ENCODE measurements at places on chromosomes 5 and 9.

GRCh38 chr5:14829396-14829795 lies 42.2 kb downstream of the ANKH start:
- DNase-seq, result no peak

DNA sequence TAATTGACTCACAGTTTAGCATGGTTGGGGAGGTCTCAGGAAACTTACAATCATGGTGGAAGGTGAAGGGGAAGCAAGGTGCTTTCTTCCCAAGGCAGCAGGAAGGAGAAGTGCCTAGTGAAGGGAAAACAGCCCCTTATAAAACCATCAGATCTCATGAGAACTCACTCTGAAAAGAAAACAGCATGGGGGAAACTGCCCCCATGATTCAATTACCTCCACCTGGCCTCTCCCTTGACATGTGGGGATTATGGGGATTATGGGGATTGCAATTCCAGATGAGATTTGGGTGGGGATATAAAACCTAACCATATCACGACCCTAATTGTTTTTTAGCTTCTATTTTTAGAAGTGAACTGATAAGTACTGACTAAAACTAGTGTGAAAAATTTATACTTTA lies 1377.5 kb upstream of the DMAC1 start:
- no peak for DNase-seq

DNA sequence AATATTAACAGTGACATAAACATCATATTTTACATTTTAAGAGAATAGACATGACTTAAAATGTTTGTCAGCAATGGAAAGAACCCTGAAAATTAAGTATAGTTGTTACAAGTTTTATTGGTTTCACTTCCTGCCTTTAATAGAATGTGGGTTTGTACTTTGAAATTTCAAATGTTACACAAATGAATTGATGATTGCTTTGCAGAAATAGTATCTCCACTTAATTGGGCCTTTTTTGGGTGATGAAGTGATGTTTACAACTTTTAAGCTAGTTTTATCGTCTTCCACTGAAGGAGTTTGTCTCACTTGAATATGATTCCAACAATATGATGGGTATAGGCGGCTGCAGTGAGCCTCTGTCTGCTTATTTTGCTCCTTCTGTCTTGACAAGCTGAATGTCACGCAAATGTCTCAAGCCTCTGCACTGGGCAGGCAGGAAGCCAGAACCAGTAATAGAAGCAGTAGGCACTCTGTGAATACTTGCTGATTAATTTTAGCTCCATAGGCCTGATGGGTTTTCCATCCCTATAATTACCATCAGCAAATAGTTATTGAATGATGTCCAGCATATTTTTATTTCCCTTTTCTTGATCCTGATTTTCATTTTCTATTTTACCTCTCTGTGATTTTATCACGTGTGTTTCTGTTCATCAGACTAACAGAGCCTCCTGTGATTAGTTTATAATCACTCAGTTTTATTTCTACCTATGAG lies 10.6 kb upstream of the NR3C1 start:
- DNase-seq, result no peak

DNA sequence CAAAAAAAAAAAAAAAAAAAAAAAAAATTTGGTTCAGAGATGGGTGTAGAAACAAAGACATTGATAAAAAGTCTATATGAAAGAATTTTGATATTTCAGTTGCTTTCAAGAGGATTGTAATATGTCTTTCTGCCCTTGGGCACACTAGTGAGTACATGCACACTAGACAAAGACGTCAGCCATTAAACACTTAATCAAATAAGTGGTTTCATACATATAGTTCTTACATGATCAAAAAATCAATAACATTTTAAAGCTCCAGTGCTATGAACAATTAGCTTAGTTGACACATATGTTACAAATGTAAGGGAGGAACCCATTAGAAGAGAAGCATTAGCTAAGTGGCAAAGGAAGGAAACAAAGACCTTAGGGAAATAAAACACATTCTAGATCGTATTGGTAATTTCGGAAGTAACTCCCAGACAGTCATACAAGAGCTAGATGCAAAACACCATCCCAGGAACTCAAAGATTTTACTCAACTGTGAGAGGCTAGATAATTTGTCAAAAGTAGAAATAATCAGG lies 84.5 kb upstream of the MAN2A1 start:
- no peak for DNase-seq

GRCh38 chr5:38948501-38948900 lies 102.7 kb downstream of the OSMR start:
- no peak for DNase-seq

All from stimulated activated CD4-positive, alpha-beta T cell treated with anti-CD3 and anti-CD28 coated beads, Interleukin-15, amount 100 ng/mL, for 1 hour (primary cell).